CD8-positive, alpha-beta memory T cell (primary cell): ENCODE measurements at places on chromosomes 2 and 18.

- no peak for DNase-seq
These were observed 94.8 kb downstream of the QPCT start for GRCh38 chr2:37439131-37439642.

- no peak for DNase-seq
These were observed 39.0 kb downstream of the CHN1 start for GRCh38 chr2:174965992-174966744.

- DNase-seq = no peak
These were observed 35.9 kb downstream of the NCK2 start for GRCh38 chr2:105780606-105781005.

GRCh38 chr2:176984987-176985386, 227.6 kb upstream of the HNRNPA3 start:
- no peak for DNase-seq
